Chondrocyte (in vitro differentiated cells): ENCODE measurements at places on chromosomes 5 and 9.

DNA sequence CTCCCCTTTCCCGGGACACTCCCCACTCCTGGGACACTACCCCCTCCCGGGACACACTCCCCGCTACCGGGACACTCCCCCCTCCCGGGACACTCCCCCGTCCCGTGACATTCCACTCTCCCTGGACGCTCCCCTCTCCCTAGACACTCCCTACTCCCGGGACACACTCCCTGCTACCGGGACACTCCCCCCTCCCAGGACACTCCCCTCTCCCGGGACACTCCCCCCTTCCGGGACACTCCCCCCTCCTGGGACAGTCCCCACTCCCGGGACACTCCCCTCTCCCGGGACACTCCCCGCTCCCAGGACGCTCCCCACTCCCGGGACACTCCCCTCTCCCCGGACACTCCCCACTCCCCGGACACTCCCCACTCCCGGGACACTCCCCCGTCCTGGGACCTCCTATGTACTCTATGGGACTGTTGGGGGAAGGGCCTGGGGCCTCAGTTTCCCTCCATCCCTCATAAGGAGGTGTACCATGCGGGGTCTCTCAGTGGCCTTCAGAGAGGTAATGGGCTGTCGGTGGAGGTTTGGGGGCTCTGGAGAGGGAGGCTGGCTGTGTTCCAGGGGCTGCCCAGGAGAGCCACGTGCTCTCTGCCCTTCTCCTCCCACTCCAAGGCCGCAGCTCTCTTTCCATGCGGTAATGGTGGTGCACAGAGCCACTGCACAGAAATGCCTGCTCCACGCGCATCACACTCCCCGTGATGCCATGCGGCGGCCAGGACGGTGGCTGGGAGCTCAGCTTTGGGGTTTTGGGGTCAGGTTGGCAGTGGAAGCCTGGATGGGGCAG lies 96.2 kb downstream of the RXRA start:
- no peak for DNase-seq

- DNase-seq, result no peak
Observed at GRCh38 chr9:136644343-136644592, 18.4 kb upstream of the EGFL7 start.

DNA sequence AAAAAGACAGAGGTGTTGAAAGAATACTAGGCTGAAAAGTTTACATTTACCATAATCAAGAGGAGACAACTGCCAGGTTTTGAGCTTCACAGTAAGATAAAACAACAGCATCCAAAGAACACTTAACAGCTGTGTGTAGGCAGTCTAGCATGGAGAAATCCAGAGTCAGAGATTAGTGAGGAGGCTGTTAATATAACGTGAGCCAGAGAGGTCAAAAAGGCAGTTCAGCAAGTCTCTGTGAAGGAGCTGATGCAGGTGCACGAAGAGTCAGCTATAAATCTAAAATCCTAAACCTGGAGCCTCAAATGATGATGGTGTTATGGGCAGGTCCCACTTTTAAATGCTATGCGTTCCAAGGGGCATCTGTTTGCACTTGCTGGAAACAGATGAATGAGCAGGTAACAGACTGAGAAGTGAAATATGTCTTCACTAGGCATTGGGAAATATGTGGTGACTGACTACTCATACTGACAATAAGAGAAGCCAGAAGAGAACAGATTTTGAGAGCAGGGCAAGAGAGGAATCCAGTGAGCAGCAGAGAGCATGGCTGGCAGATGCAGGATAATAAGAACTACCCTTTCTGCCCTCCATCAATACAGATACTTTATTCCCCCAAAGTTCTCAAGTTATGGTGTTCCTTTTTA lies 8.7 kb downstream of the APTX start:
- no peak for DNase-seq

DNA sequence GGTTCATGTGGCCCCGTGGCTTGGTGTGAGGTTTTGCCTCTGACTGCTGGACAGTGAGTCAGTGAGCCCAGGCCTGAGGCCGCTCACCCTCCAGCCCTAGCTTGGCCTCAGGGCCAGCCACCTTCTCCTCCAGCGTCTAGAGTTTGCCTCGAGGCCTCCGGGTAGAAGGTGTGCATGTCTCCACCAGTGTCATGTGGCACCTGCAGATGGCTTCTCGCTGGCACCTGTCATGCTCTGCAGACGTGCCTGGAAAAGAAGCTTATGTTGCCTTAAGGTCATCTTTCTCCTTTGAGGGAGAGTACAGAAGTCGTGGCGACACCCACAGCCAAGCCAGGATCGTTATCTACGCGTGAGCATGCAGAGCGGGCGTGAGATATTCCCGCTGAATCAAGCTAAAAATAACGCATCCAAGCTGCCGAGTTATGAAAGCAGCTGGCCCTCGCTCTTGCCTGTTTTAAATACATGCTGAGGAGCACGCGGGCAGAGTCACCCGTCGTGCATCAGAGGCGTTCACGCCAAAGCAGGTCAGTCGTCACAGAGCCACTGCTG lies 79.7 kb upstream of the FCN2 start:
- no peak for DNase-seq
